Activated CD4-positive, alpha-beta T cell treated with anti-CD3 and anti-CD28 coated beads for 24 hours (primary cell): ENCODE measurements at places on chromosomes 2 and 18.

DNA sequence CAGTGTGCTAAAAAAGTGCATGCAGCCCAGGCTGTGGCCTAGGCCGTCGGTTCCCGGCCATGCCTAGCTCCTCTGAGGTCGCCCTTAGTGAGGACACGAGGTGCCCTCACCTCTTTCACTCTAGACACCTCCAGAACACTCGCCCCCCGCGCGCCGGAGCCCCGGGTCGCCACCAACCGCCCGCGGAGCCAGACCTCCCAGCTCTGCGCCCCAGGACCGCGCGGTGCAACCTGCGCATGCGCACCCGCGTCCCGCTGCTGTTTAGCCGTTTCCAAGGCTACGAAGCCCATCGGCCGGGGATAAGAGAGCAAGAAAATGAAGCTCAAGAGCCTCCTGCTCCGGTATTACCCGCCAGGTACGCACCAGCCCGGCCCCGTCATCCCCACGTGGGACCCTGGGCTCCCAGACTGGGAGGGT is at the start of gene DAW1:
TSS of gene DAW1 (plus strand) at position 257 of the 417 bp plus-strand sequence. CDS start at position 316, 59 bp downstream.
- DNase-seq, result peak; percentile 19

DNA sequence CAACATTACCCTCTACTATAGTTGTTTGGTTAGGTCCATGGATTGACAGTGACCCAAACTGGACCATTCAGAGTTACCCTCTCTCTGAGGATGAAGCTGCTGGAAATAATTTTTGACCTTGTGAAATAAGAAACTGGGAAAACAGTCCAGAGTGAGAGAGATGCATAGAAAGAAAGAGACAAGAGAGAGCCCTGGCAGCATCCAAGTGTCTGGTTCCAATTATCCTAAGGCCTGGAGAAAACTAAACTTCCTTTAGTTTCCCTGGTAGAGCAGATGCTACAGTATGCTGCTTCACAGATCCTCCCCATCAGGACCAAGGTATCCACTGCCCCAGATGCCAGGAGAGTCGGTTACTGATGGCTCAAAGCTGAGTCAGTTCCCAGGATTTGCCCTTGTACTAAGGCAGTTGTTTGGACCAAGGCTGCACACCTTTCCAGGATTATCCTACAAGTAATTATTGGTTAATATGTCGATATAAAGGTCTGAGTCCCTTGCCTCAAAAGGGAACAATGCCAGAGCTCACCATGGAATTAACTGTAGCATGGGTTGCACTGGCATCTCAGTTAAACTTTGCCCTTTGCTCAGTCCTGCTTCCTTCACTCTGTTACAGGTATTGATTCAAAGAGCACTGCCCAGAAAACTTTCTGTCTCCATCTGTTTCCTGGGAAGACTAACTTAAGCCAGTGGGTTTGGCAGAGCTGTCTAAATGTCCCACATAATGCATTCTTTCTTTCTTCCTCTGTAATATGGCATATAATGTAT is 14.6 kb upstream of the CHN1 start:
- no peak for DNase-seq

GRCh38 chr2:66095820-66096345 is 339.0 kb upstream of the MEIS1 start:
- DNase-seq, result no peak

DNA sequence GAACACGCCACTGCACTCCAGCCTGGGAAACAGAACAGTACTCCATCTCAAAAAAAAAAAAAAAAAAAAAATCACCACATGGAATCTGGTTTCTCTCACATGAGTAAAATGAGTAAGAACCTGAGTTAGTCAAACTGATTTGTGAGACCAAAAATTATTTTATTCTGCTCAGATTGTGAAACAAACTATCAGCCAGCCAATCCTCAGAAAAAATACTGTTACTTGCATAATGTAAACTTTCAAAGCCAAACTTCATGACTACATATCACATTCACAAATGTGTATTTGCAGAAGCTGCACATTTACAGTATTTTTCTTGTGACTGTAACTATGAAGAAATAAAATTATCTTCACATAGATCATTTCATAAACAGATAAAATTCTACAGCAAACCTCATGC is 23.2 kb downstream of the SUMO1 start:
- DNase-seq, result no peak

DNA sequence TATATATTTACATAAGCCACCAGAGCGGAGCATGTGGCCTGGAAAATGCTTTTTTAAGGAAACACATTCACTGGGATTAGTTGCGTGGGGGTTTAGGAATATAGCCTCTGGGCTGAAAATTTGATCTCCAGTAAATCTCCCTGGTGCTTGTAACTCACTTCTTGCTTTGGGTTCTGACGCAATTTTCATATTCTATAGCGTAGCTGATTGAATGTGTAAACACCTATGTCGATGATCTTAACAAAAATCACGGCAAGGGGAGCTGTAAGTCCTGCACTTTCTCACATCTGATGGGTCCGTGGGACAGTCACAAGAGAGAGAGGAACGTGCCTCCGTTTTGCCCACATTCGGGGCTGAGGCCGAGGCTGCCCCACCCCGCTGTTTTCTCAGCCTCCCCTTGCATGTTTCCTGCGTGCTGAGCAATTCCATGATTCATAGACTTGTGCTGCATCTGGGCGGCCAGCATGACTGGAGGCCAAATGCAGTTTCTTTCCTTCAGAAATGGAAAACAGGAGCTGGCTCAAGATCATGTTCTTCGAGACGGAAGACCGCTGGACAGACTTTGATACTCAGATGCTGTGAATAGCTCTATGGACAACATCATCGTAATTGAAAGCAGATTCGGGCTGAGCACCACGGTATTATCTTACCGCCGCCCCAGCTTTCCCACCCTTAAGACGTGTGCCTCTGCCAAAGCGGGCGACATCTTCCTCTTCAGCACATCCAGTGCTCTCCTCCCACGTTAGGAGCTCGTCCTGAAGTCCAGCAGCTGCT is 109.2 kb downstream of the TMEM18 start:
- DNase-seq, result no peak

DNA sequence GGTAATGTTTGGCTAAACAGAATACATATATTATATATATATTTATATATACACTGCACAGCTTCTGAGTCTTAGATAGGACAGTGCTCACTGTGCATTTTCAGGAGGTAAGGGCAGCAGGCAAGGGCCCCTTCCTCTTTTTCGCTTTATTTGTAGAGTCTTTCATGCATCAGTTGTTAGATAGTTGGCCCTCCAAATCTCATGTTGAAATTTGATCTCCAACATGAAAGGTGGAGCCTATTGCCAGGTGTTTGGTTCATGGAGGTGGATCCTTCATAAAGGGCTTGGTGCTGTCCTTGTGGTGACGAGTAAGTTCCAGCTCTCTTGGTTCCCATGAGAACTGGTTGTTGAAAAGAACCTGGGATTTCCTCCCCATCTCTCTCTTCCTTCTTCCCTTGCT is 48.1 kb downstream of the TSN start:
- no peak for DNase-seq

GRCh38 chr2:158994920-158995676 is 26.7 kb downstream of the TANC1 start:
- DNase-seq, result no peak

- DNase-seq, result no peak
These were observed 293.2 kb downstream of the PIEZO2 start for GRCh38 chr18:10856132-10856531.

- no peak for DNase-seq
These were observed 797 bp downstream of the NXPH2 start for GRCh38 chr2:138779406-138779780.

GRCh38 chr2:74233648-74234047 is 35.2 kb downstream of the MTHFD2 start:
- no peak for DNase-seq

DNA sequence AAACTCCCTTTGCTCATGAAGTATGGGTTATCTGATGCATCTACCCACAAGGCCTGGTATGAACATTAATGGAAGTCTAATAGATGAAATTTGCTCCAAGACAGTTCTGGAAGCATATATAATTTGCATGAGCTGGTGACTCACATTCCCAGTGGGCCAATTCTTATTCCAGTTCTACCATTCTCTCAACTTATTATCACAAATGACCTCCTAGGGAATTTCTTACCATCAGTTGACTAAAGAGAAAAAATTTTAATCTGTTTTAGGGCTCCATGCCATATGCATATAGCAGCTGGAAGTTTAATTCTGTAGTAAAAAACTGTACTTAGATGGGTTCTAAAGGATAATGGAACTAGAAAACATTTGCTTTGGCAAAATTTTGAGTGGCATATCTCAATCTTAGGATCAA is 165.2 kb upstream of the COL3A1 start:
- no peak for DNase-seq
